ENCODE measurements at places on chromosomes 3 and 15.
A peak's percentile ranks its signal among the peaks of the same experiment; 100 is the strongest.

GRCh38 chr3:13137941-13138832 lies 65.0 kb upstream of the IQSEC1 start:
- peak; percentile 55 for DNase-seq
- no peak overlapping the region for H3K4me3 ChIP-seq
- H3K4me1 ChIP-seq: no peaks in the 10 kb centered on the region
- no peak overlapping the region for H3K27ac ChIP-seq
- H3K27me3 ChIP-seq: no peaks in the 10 kb centered on the region
- no peaks in the 10 kb centered on the region for H3K36me3 ChIP-seq

DNA sequence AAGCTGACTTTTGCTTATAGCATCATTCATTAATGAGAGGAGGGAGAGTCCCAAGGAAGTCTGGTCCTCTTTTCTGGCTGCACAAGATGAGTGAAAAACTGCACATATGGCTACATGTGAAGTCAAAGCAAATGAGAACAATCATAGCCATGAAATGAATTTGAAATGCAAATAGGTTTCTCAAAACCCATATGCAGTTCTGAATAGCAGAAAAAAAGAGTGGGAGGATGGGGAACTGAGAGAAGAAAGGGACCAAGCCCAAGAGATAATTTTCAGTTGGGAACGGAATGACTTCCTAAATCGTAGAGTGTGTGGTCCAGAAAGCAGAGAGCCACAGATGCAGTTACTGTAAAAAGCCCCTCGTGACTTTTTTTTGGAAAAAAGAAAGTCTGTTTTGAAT lies 66.3 kb downstream of the GTPBP8 start:
- no peak overlapping the region for H3K27ac ChIP-seq
- H3K4me3 ChIP-seq: no peak overlapping the region
- peaks cover 8% of the 10 kb centered on the region for H3K4me1 ChIP-seq

GRCh38 chr3:167054926-167055325 lies 325.2 kb downstream of the ZBBX start:
- H3K4me1 ChIP-seq: no peaks in the 10 kb centered on the region
- H3K27me3 ChIP-seq: no peaks in the 10 kb centered on the region
- no peak for DNase-seq
- no peaks in the 10 kb centered on the region for H3K36me3 ChIP-seq
- no peak overlapping the region for H3K4me3 ChIP-seq
- H3K27ac ChIP-seq: no peak overlapping the region

GRCh38 chr15:84603630-84604379 lies 3.0 kb downstream of the ZSCAN2 start:
- H3K4me3 ChIP-seq: no peak overlapping the region
- H3K27ac ChIP-seq: no peak overlapping the region
- H3K27me3 ChIP-seq: no peaks in the 10 kb centered on the region
- DNase-seq: no peak
- H3K36me3 ChIP-seq: peaks cover 5% of the 10 kb centered on the region
- peaks cover 10% of the 10 kb centered on the region for H3K4me1 ChIP-seq

- H3K36me3 ChIP-seq: no peaks in the 10 kb centered on the region
- H3K4me3 ChIP-seq: no peak overlapping the region
- H3K27ac ChIP-seq: no peak overlapping the region
- peaks cover under 1% of the 10 kb centered on the region for H3K4me1 ChIP-seq
- DNase-seq: no peak
Observed at GRCh38 chr3:125316949-125317348, 58.2 kb downstream of the ZNF148 start.

DNA sequence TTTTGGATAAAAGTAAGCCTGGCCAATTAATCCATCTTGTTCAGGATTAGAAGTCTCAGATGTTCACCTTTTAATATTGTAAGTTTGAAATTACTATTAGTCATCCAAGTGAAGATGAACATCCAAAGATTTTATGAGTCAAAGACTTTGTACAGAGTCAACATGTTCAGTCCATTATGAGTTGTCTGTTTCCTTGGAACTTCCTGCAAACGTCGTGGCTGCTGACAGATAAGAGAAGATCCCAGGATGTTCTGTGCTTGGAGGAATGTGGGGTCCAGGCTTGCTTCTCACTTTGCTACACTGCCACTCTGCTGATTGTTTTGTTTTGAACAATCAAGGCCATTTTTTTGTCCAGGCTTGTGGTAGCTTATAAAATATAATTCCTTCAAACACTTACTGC lies 74.3 kb upstream of the SLCO2A1 start:
- no peaks in the 10 kb centered on the region for H3K27me3 ChIP-seq
- no peak overlapping the region for H3K27ac ChIP-seq
- H3K4me3 ChIP-seq: no peak overlapping the region
- no peak for DNase-seq

GRCh38 chr15:89628301-89628700 lies 27.0 kb downstream of the KIF7 start:
- no peak for DNase-seq
- no peaks in the 10 kb centered on the region for H3K27me3 ChIP-seq
- peaks cover 47% of the 10 kb centered on the region for H3K36me3 ChIP-seq
- no peaks in the 10 kb centered on the region for H3K4me1 ChIP-seq
- no peak overlapping the region for H3K4me3 ChIP-seq

DNA sequence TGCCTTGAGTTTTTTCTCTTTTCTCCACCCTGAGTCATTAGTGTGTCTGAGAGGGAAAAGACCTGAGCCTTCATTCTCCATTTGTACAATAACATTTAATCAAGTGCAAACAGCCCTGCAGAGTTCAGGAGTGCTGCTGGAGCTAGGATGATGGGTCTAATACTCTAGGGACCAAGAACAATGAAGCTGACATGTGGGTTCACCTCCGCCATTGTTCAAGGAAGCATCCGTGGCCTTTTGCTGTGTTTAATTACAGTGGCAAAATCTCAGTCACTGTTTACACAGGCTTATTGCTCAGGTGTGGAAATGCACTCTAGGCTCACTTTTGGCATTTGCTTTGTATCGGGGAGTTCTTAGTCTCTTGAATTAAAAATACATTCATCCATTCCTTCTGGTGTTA lies 259.6 kb downstream of the LRTM1 start:
- no peak overlapping the region for H3K27ac ChIP-seq
- no peak for DNase-seq
- H3K27me3 ChIP-seq: no peaks in the 10 kb centered on the region
- no peak overlapping the region for H3K4me3 ChIP-seq
